ENCODE measurements at places on chromosomes 7 and 10. TPM values are rescaled to one million over a fixed set of nuclear protein-coding genes. Genes with fewer than 3 reads are reported as not detected.

OR9A2 gene
- not detected for total RNA-seq

CPVL gene
- 0.27 TPM for total RNA-seq

ZNF853 gene
- total RNA-seq: 0.27 TPM

PTPRZ1 gene
- not detected for total RNA-seq

CRYGN gene
- total RNA-seq: not detected

Data from T-helper 1 cell treated with Interleukin-12 subunit alpha and Interleukin-12 subunit beta and Interleukin-4 antibody, amounts not matched to agents 30 ng/mL and 1 ng/mL, for 36 hours (primary cell).